ENCODE measurements at places on chromosomes 5 and 9.

DNA sequence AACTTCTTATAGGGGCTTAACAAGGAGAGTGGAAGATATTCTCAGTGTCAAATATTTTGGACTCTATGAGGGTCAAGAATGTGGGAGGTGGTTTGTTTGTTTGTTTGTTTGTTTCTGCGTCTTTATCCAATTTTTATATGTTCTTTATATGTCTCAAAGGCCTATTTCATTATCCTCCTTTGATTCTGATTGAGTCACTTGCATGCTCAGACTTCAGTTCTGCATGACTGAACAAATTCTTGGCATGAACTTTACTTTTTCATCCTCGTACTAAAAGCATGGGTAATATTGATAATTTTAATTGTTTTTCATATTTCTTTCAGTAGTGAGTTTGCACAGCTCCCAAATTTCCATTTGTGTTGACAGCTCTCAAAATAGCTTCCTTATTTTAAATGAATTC lies 19.2 kb upstream of the ERBIN start:
- DNase-seq, result no peak

DNA sequence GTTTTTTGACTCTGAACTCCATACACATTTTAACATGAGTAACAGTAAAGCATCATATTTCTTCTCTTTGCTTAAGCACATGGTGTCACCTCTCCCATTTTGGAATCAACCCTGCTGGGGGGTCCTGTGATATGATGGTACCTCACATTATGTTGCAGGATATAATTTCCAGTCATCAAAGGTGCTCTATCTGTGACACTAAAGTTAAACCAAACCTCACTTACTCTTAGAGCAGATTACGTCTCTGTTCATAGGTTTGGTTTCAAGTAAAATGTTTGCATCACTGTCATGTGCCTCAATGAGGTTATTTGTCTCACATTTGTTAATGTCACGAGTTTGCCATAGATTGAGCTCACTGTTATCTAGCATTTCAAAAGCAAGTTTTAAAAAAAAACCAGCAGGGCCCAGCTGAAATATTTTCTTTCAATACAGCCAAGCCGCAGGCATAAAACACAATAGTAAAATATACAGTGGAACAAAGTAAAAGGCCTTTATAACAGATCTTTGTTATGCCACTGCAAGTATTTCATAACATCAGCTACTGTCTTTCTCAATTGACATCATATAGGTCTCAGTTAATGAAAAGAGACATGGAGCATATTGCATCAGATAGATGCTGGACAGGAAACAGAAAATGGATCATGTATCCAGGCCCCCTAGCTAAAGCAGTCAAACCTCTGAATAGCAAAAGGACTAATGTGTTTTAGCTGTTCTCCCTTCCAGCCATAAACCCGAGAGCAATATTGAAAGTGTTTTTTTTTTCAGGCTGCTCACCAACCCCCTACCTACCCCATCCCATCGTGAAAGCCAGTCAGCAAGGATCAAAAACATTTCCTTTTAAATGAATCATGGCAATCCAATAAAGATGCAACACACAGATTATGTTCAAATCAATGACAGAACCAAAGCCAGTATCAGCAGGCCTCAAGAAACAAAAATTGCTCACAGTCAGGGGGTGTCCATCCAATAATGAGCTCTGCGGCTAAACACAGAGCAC lies 182.1 kb upstream of the ITGA1 start:
- DNase-seq, result no peak

DNA sequence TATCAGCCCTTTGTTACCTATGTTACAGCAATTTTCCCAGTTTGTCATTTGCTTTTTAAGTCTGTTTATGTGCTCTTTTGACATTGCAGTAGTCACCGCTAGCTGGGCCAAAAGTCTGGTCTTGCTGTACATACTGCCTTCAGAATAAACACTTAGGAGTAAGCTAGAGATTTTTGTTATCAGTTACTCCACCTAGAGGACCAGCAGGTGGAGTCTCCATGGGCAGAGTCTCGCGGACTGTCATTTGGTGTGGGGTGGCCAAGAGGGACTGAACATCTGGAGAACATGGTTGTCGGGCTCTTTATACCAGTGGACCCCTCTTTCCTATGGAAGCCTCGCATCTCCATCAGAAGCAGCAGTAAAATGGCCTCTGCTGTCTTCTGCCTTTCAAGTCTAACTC lies 10.8 kb upstream of the MGAT1 start:
- no peak for DNase-seq

GRCh38 chr9:112747094-112747493 lies 3.5 kb upstream of the SNX30 start:
- DNase-seq, result no peak

GRCh38 chr5:170410401-170410800 lies 21.2 kb upstream of the KCNMB1 start:
- DNase-seq, result no peak

GRCh38 chr9:130245474-130245873 lies 20.1 kb upstream of the HMCN2 start:
- no peak for DNase-seq

GRCh38 chr5:67636091-67636490 lies 439.5 kb upstream of the CD180 start:
- DNase-seq, result no peak

DNA sequence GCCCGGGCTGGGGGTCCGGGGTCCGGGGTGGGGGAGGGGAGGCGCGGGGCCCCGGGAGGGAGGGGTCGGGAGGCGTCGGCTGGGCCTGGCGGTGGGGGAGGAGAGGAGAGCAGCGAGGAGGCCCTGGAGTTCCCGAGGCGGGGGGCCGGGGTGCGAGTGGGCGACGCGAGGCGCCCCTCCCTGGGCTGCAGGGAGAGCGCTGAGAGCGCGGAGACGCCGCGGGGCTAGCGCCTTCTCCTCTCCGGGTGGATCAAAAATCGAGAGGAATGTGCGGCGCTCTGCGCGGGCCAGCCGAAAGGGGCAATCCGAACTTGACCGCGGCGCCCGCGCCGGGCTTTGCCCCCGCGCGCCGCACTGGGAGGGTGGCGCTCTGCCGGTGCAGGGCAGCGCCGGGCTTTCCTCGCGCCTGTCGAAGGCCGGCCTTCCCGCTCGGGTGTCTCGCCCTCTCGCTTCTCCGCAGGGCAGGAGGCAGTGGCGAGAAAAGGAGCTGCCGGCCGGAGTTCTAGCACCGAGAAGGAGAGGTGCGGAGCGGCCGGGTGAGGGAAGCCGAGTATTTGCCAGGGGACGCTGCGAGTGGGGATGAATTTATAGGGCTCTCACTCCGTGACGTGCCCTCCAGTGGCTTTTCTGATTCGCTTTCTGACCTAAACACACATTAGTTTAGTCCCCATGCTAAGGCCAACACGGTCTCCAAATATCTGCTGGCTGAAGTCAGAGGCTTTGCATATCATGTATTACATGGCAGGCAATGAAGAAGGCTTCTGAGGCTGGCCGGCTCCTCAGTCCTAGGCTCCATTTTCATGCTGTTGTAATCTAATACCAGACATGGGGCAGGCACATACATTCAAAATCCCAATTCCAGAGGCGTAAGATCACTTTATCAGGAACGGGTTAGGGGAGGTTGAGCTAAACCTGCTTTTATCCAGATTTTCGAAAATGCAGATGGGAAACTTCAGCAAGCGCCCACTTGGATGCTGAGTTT lies 503 bp upstream of the GDNF start:
- DNase-seq, result peak; percentile 34

DNA sequence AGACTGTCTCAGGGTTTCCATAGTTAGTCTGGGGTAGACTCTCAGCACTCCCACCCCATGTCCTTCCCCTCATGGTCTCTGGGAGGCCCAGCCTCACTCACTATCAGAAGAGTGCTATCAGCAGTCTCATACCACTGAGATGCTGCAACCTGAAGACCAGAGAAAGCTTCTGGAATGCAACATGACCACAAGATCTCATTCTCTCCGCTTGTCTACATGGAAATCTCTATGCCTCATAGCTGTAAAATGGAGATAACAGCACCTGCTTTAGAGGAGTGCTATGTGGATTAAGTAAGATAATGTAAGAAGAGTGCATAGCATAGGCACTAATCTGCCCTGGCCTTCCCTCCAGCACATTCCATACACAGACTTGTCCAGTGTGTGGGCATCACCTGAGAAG lies 47.0 kb upstream of the ZNF169 start:
- DNase-seq, result no peak
